Activated T-cell treated with anti-CD3 and anti-CD28 coated beads, Interleukin-2, amount 50 U/mL, for 72 hours (primary cell): ENCODE measurements at places on chromosomes 2 and 18. TPM values are rescaled to one million over a fixed set of nuclear protein-coding genes. Genes with fewer than 3 reads are reported as not detected.

Gene NDC80
- 113 TPM for total RNA-seq

- no peak for DNase-seq
Measured at GRCh38 chr18:79527656-79528315, 132.1 kb downstream of the NFATC1 start.

Gene HJURP
- total RNA-seq = 84.3 TPM

Gene CIB4
- not detected for total RNA-seq

Gene HRH4
- 0.16 TPM for total RNA-seq
